ENCODE measurements at places on chromosomes 4 and X.

GRCh38 chr4:77021614-77022089, 54.1 kb downstream of the CCNI start:
- DNase-seq = no peak

GRCh38 chr4:142960126-142960525, 114.0 kb upstream of the INPP4B start:
- no peak for DNase-seq

- DNase-seq = no peak
These were observed 11.7 kb upstream of the TMEM156 start for GRCh38 chr4:39043861-39044363.

DNA sequence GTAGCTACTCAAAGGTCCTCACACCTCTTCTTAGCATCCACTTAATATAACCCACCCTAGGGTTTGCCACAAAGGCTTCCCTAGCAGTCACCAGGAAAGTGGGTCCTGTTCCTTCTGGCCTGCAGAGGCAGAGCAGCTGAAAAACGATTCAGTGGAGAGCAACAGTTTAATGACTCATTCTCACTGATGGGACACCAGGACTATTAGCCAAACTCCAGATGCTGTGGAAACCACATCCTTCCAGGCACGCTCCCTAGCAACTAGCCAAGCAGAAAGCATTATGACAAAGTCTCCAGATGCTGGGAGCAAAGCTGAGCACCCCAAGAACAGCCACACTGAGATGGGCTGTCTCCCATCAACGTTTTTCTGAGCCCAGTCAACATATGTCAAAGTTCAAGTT, 30.3 kb upstream of the UTP14A start:
- DNase-seq = no peak

DNA sequence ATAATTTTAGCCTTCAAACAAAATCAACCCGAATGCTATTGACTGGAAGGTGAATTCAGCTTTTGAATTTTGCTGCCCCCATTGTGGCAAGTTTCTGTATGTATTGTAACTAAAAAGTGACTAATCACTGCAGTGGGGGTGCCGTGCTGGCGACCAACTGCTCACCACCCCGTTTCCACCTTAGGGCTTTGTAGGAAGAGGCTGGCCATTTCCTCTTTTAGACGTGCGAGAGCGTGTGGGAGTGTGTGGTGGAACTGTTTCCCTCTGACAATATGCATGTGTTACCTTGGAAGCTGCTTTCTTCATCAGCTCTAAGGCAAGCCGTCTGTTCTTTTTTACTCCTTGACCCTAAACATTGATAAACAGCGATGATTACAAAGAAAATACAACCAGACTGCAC, 78.8 kb downstream of the SEL1L3 start:
- no peak for DNase-seq

Measured in activated T-helper 1 cell treated with Interleukin-2 at 50 U/mL for 16 hours (primary cell).